ENCODE measurements at places on chromosomes 16 and 17.
A peak's percentile ranks its signal among the peaks of the same experiment; 100 is the strongest.

GRCh38 chr16:87543436-87544191 is 50.8 kb upstream of the ZCCHC14 start:
- no peak for DNase-seq

DNA sequence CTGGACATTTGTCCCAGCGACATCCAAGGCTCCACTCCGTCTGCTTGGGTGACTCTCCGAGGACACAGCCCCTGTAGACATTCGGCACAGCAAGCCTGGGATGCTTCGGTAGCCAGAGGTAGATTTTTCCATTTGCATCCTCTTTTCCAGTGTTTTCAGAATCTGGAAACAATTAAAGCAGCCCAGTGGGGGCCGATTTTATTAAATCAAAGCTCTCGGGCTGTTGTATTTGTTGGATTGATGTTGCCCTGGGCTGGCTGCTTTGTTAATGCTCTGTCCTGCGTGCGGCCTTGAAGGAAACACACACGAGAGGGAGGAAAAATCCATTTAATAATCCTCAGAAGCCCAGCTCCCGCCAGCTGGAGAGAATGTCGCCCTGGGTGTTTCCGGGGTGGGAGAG is 158.1 kb upstream of the CIBAR2 start:
- no peak for DNase-seq

DNA sequence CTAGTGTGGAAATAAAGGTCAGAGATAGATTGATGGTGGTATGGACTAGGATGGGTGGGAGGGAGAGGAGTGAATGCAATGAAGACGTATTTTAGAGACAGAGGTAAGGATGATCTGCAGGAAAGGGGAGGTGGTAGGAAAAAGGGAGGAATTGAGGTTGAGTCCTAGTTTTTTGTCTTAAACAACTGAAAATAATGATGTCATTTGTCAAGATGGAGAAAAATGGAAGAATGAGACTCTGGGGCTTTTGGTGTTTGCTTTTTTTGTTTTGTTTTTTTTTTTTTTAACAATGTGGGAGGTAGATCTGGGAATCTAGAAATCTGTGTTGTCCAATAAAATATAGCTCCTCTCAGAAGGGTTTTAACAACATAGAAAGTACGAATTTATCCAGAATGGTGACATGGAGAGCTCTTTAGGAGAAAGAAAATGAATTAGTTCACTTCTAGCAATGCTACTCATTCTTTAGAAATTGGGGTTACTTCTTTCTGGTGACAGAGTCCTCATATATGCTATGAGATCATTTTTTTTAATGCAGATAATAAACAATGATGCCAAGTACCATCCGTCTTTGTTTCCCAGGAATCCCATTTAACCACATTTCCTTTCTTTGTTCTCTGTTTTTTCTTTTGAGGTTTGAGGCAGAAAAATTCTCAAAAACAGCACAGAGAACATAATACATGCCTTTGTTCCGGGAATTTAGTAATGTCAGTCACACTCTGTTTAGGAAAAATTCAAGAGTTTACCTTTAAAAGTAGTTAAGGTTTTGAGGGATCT is 225.3 kb upstream of the COX10 start:
- no peak for DNase-seq

- no peak for DNase-seq
These were observed 14.9 kb downstream of the TFAP4 start for GRCh38 chr16:4257646-4258556.

GRCh38 chr17:59329176-59330052 is 2.0 kb upstream of the YPEL2 start:
- DNase-seq: peak; percentile 20

Data from NCI-H1417 treated with DMSO at 0.1 percent for 48 hours (cell line).